ENCODE measurements at places on chromosomes 16 and 17.

DNA sequence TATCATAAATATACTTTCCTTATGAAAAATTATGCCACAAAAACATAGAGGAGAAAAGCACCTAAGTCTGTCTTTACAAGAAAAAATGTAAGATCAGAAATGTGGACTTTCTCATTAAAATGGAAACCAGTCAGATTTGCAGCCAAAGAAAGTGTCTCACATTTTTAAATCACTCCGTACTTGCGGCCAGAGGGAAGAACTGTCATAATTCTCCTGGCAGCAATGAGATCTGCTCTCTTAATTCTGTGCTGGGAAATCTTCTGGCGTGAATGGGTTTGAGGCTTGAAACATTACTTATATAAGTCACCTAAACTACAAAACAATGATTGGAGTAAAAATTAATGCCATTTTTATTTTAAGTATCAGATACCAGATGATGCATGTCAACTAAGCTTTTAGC, 10.7 kb downstream of the C16orf95 start:
- DNase-seq: no peak

DNA sequence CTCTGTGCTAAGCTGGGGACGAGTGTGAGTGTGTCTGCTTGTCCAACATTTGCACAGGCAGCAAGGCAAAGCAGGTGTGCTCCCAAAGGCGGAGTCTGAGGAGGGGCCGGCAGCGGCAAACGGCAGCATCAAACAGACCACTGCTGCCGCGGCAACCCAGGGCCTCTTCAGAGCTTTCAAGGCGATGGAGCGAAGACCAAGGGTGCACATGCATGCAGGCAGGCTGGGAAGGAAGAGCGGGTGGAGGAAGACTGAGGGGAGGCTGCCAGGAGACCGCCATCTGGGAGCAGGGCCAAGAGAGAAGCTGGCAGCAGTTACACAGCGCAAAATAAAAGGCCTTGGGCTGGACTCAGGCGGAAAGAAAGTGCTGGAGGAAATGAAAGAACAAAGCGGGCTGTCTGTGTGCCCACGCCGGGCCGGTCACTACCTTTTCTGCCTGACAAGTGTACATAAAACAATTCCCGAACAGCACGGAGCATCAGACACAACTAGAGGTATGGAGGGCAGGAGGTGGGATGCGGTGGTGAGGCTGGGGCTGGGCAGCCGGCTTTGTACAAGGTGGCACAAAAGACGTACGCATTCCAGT, 8.5 kb downstream of the TIMM22 start:
- DNase-seq: peak; percentile 0

- DNase-seq: no peak
These were observed 37.6 kb upstream of the ZC3H18 start for GRCh38 chr16:88532434-88533241.

- DNase-seq: peak; percentile 75
These were observed 768 bp upstream of the TBX6 start for GRCh38 chr16:30092373-30093010.

GRCh38 chr17:28744104-28744971, 527 bp downstream of the TRAF4 start:
- peak; percentile 42 for DNase-seq

DNA sequence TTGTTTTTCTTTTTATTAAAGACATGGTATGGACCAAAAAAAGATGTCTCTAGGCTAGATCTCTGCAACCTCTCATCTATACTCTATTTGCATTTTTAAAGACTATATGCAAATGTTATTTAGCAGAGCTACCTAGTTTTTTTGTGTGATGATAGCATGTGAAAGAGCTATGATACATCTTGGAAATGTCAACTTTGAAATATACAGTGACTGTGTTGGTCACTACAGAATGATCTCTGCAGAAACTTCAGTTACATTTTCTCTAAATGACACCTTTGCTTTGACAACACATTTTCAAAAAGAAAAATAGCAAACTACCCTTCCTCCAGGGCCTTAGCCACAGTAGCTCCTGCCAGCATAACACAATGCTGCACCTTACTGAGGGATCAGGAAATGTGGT, 86.6 kb downstream of the PRKCB start:
- DNase-seq: no peak

DNA sequence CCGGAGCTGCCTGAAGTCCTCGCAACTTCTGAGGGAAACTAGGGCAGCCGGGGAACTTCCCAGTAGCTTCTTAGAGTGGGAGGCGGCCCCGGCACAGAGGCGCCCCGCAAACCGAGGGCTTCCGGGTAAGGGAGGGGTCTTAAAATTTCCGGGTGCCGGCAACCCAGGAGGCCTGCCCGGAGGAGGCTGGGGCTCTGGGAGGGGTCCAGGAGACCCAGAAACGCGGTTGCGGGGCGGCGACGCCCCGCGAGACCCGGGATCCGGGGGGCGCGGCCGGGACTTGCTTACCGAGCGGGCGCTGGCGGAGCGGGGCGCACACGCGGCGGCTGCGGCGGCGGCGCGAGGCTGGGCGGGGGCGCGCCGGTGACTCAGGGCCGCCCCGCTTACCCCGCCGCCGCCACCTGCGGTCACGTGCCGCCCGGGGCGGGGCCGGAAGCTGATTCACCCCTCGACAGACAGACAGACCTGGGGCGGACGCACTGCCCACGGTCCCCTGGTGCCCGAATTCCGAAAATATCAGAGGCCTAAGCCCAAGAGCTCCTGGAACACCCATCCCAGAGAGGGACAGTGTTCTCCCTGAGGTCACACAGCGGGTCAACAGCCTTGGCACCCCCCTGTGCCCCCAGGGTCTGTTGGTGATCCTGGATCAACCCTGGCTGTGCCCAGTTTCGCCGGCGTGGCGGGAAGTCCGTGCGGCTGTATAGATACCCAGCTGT, at the start of gene FAM83G:
TSS of gene FAM83G (minus strand) at position 344 of the 716 bp plus-strand sequence. CDS start 723 bp downstream, outside the sequence.
- DNase-seq: peak; percentile 23

DNA sequence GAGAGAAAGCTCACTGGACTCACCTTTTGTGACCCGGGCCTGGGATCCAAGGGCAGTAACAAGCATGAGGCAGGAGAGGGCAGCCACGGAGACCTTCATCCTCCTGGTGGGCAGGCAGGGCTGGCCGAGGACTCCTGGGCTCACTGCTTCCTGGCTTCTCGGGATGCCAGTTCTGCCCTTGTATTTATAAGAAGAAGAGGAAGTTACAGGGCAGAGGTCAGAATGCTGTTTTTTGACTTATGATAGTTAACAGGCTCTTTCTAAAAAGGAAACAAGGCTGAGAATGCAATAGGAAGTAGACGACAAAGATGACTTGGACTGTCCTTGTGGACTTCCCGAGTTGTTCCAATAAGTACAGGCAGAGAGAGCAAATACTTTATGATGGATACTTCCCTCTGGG, at the start of gene CCL23:
TSS of gene CCL23 (minus strand) at position 174 of the 400 bp plus-strand sequence. CDS start at position 99, 75 bp downstream.
- no peak for DNase-seq

- DNase-seq: no peak
These were observed 29.6 kb upstream of the MRC2 start for GRCh38 chr17:62597920-62598319.

- DNase-seq: no peak
These were observed 405 bp upstream of the ACE start for GRCh38 chr17:63476459-63476853.

DNA sequence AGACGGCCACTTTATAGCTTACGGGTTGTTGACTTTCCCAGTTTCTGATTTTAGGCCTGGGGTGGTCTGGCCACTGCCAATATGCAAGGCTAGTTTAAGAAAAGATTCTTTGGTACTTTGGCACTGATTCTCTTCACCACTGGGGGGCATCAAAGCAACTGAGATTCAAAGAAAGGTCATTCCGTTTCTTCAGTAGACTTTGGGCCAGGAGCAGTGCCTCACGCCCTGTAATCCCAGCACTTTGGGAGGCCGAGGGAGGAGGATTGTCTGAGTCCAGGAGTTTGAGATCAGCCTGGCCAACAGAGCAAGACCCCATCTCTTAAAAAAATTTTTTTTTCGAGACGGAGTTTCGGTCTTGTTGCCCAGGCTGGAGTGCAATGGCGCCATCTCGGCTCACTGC, 53.0 kb downstream of the RPA1 start:
- no peak for DNase-seq

GRCh38 chr17:39596543-39597267, 11.0 kb downstream of the NEUROD2 start:
- DNase-seq: no peak

- DNase-seq: no peak
These were observed 4.7 kb upstream of the CDT1 start for GRCh38 chr16:88798772-88799455.
